ENCODE measurements at places on chromosomes 1 and 21. TPM values are rescaled to one million over a fixed set of nuclear protein-coding genes. Genes with fewer than 3 reads are reported as not detected.

Gene CLEC20A
- not detected for total RNA-seq

Gene URB2
- total RNA-seq, result 7.8 TPM

Gene ITPKB
- total RNA-seq, result 16.8 TPM

Gene MAP3K7CL
- total RNA-seq, result 4.8 TPM

Gene FCMR
- 0.89 TPM for total RNA-seq

Gene FALEC
- total RNA-seq, result 1.2 TPM

Gene FCER1A
- 0.59 TPM for total RNA-seq

Gene BEND5
- 41.6 TPM for total RNA-seq

Gene PALMD
- 42.5 TPM for total RNA-seq

Gene LRRN2
- 10.3 TPM for total RNA-seq

Measured in spinal cord (tissue), 10 donors.